HL-60 (cell line): ENCODE measurements at places on chromosomes 13 and 19.

DNA sequence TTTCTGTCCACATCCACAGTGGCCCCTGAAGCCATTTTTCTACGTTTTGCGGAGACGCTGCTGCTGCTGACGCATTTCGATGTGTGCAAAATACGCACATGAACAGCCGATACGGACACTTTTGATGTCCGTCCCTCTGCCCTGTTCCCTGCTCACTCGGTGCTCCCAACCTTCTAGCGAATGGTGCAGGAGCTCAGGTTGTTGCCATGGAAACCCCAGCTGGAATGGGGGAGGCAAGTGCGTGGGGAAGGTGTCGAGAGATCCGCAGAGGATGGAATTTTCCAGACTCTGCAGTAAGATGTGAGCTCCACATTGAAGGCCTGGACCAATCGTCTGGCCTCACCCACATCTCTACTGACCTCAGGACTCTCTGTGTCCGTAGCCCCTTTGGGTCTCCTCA is 109.2 kb upstream of the USP29 start:
- DNase-seq, result no peak

DNA sequence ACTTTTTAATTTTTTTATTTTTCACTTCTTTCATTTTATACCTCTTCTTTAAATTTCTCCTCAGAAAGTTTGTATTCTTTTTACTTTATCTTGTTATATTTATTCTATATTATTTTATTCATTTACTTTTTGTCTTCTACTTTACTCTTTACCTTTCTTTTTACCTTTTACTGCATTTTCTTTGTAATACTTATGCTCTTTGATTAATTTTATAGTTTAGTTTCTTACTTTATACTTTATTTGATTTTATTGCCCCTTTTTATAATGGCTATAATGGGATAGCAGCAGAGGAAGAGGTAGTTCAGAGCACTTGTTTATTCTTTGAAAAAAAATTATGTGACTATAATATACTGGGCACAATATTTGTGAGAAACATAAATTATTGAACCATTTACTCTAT is 542.6 kb upstream of the SPRY2 start:
- no peak for DNase-seq

DNA sequence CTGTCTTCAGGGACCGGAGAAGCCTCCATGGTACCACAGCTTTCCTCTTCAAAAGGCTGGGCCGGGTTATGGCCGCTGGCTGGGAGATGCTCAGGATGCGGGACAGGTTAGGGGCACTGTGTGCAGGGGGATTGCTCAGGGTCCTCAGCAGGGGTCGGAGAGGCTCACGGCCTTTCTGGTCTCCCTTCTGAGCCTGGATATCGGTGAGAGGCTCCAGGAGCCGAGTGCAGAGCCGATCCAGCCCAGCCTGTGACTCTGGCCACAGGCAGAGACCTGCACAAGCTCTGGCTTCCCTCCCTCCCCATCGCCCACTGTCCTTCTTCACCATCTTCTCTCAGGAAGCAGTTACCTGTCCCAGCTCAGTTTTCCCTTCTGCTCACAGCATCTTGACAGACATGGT is 306.0 kb downstream of the ZNF536 start:
- DNase-seq, result no peak

DNA sequence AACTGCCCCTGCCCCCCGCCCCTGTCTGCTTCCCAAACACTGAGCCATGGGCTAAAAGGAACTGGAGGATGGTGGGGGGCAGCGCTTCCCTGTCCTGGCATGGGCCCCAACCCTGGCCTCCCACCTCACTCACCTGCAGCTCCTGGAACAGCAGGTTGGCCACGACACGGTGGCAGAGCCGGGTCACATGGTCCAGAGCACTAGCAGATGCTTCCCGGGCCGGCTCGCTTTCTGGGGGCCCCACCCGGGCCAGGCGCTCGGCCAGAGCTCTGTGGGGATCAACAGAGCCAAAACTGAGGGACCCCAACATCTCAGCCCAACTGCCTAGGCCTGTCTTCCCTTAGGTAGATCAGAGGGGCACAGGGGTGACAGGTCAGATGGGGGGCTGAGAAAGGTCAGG is 20.6 kb downstream of the EXOC3L2 start:
- no peak for DNase-seq

- no peak for DNase-seq
Observed at GRCh38 chr13:57418067-57418677, 213.4 kb upstream of the PCDH17 start.

DNA sequence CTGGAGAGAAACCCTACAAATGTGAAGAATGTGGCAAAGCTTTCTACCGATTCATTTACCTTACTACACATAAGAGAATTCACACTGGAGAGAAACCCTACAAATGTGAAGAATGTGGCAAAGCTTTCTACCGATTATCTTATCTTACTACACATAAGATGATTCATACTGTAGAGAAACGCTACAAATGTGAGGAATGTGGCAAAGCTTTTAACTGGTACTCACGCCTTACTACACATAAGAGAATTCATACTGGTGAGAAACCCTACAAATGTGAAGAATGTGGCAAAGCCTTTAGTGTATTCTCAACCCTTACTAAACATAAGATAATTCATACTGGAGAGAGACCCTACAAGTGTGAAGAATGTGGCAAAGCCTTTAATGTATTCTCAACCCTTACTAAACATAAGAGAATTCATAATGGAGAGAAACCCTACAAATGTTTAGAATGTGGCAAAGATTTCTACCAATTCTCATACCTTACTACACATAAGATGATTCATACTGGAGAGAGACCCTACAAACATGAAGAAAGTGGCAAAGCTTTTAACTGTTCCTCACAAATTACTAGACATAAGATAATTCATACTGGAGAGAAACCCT is 12.9 kb upstream of the ZNF493 start:
- no peak for DNase-seq

DNA sequence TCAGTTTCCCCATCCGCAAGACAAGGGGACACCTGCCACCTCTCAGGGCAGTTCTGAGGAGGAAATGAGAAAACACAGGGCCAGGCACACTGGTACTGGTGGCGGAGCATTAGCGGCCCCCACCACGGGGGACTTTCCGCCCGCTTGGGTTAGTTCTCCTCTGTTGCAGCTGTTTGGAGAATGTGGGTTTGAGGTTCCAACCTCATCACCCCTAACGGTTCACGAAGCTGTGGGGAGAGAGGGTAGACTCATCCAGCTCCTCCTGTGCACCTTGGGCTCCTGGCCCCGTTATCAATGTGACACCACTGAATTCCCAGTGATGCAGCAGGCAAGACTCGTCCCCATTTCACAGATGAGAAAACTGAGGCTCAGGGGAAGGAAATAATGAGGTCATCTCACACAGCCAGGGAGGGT is 10.3 kb downstream of the PTPRS start:
- peak; percentile 23 for DNase-seq

- peak; percentile 23 for DNase-seq
Observed at GRCh38 chr13:26062853-26063444, 11.1 kb upstream of the SHISA2 start.

DNA sequence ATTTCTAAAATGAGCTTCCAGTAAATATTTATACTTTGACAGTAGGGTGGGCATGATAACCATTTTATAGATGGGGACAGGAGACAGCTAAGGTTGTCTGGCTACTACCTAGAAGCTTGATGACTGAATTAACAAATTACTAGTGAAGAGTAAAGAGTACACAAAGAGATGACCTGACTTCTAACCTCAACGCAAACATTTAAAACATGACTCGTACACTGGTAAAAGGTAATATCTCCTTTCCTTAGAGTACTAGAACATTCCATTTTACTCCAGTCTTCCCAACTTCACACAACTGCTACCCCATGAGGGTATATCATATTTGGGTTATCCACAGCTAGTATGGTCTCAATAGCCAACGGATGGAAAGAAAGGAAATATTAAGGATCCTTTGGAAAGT is 258.9 kb downstream of the FOXO1 start:
- no peak for DNase-seq

DNA sequence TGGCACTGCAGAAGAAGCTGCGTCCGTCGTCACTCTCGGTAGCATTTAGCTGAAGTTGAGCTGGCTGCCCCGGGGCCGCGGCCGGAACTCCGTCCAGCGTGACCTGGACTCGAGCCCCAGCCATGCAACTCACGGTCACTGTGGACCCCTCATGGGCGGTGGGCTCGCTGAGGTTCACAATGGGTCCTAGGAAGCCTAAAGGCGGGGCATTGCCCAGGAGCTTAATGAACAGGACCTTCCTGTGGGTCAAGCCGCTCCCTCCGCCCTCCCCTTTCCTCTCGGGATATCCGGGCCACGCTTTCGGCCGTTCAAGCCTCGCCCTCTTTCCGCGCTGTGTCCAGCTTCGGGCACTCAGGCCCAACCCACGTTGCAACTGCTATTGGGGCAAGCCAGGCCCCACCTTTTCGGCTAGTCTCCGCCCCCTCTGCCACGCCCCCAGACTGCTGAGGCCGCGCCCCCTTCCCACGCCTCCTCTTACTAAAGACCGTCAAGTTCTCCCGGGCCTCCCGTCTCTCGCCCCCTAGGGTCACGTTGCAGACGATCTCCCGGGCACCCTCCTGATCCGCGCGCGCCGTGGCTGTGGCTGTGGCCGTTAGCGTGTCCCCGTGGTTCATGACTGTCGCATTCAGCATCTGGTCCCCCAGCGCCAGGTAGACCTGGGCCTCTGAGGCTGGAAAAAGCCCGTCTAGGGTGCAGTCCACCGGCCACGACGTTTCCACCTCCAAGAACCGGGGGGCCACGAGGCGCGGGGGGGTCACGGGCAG is 1.4 kb upstream of the RAVER1 start:
- DNase-seq, result peak; percentile 19

DNA sequence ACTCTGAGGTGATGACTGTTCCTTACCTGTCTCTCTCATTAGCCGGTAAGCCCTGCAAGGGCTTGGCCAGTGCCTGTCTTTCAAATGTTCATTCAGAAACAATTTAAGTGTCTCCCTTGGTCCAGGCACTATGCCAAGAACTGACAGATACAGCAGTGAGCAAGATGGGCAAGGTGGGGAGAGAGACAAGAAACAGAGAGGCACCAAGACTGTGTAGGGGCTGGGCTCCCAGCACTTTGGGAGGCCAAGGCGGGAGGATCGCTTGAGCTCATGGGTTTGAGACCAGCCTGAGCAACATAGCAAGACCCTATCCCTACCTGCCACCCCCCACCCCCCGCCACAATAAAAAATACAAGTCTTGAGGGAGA is 1.3 kb upstream of the CCNE1 start:
- no peak for DNase-seq
